ENCODE measurements at places on chromosomes 5 and 9. TPM values are rescaled to one million over a fixed set of nuclear protein-coding genes. Genes with fewer than 3 reads are reported as not detected.

RRAGA gene
- 102 TPM for polyA plus RNA-seq

SPATA9 gene
- 1.3 TPM for polyA plus RNA-seq

DBH gene
- 1.2 TPM for polyA plus RNA-seq

SHISAL2B gene
- polyA plus RNA-seq = 8.3 TPM

NOXA1 gene
- polyA plus RNA-seq = 3.9 TPM

TMEM174 gene
- polyA plus RNA-seq = not detected

GADD45G gene
- 4.8 TPM for polyA plus RNA-seq

TMEM252 gene
- 3.5 TPM for polyA plus RNA-seq

GRCh38 chr5:87900419-87900818 is 368.2 kb downstream of the TMEM161B start:
- no peak for DNase-seq

DNA sequence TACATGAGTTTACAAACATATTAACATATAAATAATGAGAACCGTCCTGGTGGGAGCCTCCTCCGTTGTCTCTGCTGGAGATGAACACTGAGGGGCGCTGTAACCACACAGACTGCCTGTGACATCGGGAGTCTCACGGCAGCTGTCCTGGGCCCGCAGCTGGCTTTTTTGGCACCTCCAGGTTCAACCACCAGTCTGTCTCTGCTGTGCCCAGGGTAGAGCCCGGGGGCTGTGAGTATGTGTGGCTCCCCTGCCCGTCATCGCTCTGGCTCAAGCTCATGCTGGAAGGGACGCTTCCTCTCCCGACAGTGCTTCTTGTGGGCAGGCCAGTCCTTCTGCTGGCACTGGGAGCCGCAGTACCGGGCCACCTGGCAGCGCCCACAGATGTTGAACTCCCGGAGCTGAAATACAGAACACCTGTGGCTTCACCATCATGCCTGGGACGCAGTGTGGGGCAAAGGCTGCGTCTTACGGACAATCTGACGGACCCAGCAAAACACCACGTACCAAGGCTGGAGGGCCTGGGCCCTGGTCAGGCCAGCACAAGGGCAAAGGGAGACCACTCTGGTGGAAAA is 3.6 kb upstream of the DPH7 start:
- DNase-seq = no peak

DNA sequence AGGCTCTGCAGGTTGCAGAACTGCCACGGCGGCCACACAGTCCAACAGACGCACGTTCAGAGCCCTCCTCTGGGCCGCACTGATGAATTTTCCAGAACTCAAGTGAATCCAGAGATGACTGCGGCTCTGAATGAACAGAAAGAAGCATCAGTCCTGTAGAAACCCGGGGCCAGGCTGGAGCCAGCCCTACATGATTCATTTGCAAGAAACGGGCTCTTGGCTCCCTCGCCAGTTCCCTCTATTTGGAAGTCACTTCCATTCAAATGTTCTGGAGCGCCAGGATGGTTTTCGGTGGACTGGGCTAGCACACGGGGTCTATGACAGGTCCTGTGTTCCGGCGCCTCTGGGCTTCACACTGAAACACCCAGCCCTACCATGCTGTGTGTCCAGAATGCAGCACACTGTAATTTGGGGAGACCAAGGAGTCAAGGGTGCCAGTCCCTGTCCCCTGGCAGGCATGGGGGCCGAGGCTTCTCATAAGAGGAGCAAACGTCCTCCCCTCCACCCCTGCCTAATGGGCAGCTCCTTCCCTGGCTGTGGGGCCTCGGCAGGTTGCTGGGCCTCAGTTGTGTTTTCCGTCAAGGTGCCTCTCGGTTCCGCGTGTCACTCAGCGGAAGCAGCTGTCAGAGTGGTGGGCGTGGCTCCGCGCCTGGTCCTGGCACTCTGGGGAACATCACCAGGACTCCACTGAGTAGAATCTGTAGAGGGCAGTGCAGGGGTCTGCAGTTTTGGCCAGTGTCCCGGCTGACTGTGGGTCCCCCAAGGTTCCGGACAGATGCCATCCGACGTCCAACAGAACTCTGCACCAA is 18.1 kb upstream of the COL5A1 start:
- no peak for DNase-seq

- no peak for DNase-seq
These were observed 40.8 kb downstream of the C9 start for GRCh38 chr5:39323542-39323941.

DNA sequence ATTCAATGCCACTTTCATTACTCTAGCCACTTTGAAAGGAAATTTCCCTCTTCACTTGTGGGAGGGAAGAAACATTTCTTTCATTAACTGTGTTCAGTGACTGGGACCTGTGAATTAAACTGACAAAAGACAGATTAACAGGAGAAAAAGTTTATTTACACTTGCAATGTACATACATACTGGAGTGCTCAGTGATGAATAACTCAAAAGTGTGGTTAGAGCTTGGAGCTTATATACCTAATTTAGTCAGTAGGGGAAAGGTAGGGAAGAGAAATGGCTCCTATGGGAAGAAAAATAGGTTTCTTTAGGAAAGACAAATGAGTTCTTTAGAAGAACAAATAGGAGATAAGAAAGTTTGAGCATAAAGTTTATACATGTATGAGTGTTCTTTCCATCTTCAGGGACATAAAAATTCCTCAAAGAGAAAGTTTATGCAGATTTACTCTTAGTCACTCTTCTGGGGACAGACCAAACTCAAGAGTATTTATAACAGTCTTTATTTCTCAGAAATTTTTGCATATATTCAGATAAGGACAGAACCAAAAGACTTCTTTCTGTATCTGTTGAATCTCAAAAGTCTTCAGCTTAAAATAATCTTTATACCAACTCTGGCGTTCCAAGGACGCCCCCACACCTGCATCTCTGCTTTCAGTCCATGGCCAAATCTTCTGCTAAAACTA is 120.0 kb upstream of the RAI14 start:
- DNase-seq = no peak

DNA sequence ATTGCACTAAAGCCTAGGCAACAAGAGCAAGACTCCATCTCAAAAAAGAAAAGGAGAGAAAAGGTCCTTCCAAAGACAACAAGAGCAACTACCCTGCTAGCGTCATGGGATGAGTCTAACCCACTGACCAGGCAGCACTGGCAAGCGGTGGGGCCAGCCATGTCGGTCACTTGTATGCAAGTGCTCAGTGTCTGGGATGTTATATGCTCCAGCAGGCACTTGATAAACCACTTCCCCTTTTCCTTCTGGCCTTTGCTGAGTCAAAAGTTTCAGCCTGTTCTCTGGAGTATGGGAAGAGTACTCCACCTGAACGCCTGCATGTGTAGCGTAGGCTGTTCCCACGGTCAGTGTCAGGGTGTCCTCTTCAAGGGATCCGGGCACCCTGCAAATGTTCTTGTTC is 9.2 kb upstream of the MXD3 start:
- DNase-seq = no peak

DNA sequence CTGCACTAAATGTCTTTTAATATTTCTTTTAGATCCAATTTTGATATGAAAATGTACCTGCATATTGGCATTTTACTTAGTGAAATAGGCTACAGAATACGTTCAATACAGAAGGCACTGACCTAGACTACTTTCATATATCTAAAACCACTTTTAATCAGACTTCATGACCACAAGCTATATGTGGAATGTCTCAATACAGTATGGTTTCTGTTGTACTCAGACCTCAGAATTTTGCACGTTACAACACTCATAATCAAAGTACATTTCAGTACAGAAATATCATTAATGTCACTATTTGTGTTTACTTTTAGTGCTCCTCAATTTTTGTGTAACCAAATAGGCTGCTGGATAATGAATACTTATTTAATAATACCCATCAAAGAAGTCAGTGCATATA is 74.8 kb downstream of the MEF2C start:
- no peak for DNase-seq

DNA sequence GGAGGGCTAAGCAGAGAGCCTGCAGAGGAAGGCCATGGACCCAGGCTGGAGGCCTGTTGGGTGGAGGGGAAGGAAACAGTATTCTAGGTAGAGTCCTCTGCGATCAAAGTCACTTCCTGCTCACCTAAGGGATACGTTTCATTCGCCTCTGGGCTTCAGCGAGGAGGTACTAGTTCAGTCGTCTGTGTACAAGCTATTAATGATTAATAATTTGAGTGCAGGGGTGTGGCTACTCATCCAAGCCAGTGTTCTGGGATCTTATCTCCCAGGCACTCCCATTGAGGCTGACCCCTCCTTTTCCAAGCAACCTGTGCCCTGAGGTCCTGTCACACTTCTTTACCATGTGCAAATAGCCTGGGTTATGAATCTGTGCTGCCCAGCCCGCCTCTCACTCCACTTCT is 25.2 kb downstream of the RALGPS1 start:
- DNase-seq = no peak

DNA sequence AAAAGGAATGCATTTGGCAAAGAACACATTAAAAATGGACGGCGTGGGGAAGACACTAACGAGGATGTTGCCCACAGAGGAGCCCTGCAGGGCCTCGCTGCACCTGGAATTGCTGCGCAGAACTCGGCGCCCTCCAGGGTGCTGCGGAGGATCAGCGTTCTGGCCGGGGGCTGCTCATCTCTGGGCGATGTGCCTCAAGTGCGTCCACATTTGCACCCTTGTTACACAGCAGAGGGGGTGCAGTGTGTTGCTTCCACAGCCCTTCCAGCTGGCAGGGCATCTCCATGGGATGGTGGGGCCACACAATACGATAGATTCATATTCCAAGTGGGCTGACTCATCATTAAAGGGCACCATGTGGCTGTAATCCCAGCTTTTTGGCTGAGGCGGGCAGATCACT is 63.1 kb downstream of the AK8 start:
- DNase-seq = no peak

DNA sequence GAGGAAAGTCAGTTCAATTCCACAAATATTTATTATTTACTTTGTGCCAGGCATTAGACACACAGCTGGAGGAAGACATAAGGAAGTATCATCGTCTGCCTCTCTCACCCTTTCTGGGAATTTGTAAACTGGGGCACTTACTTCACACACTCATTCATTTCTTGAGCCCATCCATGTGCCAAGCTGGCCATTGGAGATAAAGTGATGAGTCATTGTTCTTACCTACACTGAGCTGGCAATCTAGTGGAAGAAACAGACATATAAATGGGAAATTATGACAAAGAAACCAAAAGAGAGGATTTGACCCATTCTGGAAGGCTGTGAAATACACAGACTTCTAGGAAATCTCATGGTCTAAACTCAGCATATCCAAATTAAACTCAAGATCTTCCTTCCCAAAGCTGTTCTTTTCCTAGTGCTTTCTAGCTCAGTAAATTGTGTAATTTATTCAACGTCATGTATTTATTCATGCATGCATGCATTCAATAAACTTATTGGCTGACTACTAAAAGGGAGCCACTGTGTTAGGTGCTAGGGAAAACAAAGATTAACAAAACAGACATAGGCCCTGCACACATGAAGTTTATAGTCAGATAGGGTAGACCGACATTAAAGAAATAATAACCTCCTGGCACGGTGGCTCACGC is 65.3 kb downstream of the SH3RF2 start:
- no peak for DNase-seq

Measured in right lung (tissue), 10 donors.